ENCODE measurements at places on chromosomes 13 and 19.

- no peak for ATAC-seq
Measured at GRCh38 chr19:51242881-51243630, 7.8 kb upstream of the SIGLECL1 start.

GRCh38 chr13:102856557-102856956 is 10.7 kb downstream of the ERCC5 start:
- no peak for ATAC-seq

DNA sequence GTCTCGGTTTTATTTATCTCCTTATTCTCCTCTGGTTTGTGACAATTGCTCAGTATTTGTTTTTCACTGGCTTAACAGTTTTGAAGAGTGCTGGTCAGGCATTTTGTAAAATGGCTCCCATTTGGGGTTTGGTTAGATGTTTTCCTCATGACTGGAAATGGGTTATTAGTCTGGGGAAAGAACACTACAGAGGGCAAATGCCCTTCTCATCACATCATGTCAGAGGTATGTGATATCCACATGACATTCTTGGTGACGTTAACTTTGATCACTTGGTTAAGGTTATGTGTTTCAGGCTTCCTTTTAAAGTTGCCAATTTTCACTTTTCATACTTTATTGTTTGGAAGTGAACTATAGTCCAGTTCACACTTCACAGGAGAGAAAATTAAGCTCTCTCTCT is 74.8 kb upstream of the KLHL1 start:
- ATAC-seq, result no peak

DNA sequence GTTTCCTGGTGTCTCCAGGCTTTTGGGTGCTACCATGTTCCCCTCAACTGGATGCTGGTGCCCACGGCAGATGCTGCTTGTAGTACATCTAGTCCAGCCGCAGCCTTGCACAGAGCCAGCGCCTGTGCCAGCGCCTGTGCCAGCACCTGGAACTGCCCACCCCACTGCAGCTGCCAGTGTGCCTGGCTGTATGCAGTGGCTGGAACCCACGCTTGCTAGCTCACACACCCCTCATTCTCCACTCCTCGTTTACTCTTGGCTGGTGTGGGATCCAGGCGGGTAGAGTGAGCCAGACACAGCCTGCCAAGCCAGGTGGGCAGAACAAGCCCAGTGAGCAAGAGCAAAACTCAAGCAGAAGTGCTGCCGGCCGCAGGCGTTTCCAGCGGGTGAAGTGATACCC is 428.6 kb downstream of the SLITRK1 start:
- ATAC-seq, result no peak

- no peak for ATAC-seq
Measured at GRCh38 chr13:46605825-46606554, 53.0 kb downstream of the LRCH1 start.

DNA sequence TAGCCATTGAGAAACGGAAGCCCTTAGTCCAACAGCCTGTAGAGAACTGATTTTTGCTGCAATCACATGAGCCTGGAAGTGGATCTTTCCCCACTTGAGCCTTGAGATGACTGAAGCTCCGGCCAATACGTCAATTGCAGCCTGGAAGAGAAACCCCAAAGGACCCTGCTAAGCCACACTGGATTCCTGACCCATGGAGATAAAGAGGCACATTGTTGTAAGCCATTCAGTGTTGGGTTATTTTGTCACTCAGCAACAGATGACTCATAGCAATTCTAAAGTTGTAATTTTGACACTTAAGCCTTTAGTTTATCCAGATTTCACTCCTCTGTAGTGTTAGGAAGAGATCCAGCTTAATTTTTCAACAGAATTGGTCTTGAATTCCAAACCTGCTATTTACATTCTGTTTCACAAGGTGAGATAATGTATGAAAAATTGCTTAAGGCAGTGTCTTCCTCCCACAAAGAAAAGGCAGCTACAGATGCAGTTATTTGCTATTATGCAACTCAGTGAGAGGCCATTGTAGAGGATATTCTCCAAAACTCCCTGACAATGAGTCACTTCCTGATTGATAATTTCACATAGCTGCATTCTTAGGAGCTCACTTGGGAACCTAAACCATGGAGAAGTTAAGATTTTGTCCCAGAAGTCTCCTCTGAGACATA is 59.4 kb upstream of the TSHZ3 start:
- ATAC-seq, result no peak

GRCh38 chr13:47100214-47100853 is 203.5 kb upstream of the HTR2A start:
- ATAC-seq, result no peak

GRCh38 chr13:85288698-85289097 is 510.5 kb downstream of the SLITRK6 start:
- ATAC-seq, result no peak

DNA sequence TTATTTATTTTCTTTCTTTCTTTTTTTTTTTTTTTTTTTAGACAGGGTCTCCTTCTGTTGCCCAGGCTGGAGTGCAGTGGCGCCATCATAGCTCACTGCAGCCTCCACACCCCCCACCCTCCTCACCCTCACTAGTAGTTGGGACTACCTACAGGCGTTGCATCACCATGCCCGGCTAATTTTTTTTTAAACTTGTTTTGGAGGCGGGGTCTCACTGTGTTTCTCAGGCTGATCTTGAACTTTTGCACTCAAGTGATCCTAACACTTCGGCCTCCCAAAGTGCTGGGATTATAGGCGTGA is 33.6 kb downstream of the GJA3 start:
- ATAC-seq, result no peak

- peak; percentile 59 for ATAC-seq
Measured at GRCh38 chr19:10454267-10454666, 33.9 kb downstream of the PDE4A start.

- ATAC-seq, result no peak
Measured at GRCh38 chr19:29566496-29567054, 39.5 kb upstream of the POP4 start.

DNA sequence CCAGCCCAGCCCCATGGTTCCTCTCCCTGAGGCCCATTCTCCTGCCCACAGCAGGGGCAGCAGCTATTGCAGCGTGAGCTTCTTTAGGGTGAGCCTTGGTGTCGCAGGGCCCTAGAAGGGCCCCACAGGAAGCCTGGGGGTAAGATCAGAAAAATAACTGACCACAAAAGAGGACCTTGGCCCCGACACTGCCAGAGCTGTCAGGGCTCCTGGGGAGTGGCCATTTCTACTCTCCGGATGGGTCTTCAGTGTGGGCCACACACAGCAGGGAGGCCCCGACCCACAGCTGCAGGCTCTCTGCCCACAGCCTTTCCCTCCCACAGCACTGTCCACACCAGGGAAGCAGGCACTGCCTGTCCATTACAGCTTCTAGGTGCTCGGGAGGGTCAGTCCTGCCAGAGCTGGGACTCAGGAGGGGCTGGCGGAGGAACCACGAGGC is 3.5 kb upstream of the SIGLEC8 start:
- no peak for ATAC-seq

DNA sequence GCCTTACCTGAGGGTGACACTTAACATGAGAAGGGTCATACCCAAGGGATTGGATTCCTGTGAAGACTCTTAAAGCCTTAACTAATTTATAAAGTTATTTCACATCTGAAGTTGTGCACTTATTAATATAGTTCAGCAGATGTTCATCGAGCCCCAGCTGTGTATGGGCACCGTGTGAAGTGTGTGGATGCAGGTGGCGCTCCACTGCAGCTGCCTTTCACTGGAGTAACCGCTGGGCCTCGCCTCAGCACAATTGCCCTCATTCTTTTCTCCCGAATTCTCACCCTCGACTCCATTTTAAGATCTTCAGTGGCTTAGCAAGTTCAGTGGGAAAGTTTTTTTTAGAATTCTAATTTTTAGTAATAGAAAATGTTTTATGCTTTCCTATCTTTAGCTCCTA is 66.2 kb downstream of the DPY19L3 start:
- no peak for ATAC-seq

GRCh38 chr13:100751826-100752225 is 77.2 kb upstream of the TMTC4 start:
- peak; percentile 56 for ATAC-seq

DNA sequence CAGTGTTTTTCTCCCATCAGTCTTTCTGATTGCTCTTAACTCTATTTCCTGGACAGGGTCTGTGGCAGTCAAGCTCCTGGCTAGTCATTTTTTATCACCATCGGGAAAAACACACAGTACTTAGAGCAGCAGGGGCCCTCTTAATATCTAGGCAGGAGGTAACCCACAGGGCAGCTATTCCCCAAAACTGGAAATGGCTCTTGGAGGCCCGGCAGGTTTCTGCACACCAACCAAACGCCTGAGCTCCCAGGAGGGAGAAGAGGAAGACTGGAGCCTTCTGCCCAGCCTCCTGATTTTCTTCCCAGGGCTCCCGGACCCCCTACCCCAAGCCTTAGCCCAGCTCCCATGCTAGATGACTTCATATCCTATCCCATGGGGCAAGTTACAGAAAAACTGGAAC is 49.3 kb upstream of the VSTM2B start:
- ATAC-seq, result no peak

GRCh38 chr13:32121316-32121715 is 89.7 kb downstream of the FRY start:
- no peak for ATAC-seq

- ATAC-seq, result no peak
Measured at GRCh38 chr19:45587873-45588272, 3.3 kb upstream of the OPA3 start.

DNA sequence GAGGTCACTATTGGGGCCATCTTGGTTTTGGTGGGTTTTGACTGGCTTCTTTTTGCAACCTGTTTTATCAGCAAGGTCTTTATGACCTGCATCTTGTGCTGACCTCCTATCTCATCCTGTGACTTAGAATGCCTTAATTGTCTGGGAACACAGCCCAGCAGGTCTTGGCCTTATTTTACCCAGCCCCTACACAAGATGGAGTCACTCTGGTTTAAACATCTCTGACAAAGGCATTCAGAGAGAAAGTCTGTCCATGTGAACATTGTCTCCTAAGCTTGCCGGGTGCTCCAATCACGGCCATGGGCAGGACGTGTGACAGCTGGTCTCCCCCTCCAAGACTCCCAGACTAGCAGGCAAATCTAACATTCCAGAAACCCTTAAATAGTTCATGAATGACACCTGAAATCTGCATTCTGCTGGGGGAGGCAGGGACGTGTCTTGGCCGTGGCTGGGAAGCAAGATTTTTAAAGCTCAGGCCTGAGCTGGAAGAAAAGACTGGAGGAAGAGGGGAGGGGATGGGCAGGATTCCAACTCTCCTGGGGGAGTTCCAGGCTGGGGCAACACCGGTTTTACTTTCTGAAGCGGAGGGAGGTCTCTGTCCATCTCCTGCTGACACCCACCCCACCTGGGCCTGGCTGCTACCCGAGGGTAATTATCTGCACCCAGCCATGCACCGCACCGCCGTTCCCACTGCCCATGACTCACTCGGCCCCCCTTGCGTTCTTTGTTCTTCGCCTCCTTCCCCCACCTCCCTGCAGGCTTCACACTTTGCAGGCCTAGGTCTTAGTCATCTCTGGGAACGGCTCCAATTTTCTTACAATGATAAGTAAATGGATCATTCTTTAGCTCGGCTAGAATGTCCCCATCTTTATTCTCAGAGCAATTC is 11.6 kb upstream of the OR1M1 start:
- peak; percentile 96 for ATAC-seq

GRCh38 chr19:17909003-17909732 is 23.6 kb upstream of the CCDC124 start:
- no peak for ATAC-seq

DNA sequence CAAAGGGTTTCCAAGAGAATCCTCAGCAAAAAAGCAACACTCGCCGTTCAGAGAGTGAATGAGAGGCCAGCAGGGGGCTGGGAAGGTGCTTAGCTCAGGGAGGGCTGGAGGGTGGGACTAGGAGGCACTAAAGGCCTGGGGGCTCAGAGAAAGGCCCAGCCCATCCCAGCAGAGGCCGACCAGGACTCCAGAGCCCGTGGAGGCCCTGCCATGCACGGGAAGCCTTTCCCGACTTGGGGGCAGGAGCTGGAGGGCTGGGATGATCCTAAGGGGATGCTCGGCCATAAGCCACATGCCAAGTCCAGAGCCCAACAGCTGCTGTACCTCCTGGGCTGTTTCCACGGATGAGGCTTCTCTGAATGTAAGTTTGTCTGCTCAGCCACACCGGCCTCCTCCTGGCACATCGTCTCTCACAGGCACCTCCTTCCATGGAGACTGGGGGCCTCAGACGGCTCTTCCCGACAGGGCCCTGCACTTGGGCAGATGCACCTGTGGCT is 19.5 kb downstream of the RASA3 start:
- ATAC-seq, result no peak

DNA sequence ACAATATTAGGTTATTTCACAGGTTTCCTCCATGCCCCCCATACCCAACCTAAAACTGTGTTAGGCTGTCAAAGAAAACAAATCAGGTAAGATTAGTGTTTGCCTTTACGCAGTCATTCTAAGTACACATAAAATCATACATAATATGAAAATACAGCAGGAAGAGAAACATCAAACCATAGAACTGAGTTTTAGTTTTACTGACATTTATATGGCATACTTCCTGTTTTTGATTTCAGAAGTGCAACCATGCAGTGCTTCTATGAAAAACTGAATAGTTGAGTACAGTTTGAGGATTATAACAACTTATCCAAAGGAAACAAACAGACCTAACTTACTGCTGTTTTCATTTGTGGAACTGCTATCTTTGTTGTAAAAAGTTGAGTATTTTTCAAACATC is 91.3 kb downstream of the KCNRG start:
- ATAC-seq, result no peak

GRCh38 chr19:3346677-3347353 is 19.6 kb upstream of the NFIC start:
- no peak for ATAC-seq

- ATAC-seq, result no peak
Measured at GRCh38 chr13:98549006-98549727, 27.7 kb downstream of the STK24 start.

GRCh38 chr13:50927701-50928100 is 18.1 kb downstream of the RNASEH2B start:
- ATAC-seq, result no peak

DNA sequence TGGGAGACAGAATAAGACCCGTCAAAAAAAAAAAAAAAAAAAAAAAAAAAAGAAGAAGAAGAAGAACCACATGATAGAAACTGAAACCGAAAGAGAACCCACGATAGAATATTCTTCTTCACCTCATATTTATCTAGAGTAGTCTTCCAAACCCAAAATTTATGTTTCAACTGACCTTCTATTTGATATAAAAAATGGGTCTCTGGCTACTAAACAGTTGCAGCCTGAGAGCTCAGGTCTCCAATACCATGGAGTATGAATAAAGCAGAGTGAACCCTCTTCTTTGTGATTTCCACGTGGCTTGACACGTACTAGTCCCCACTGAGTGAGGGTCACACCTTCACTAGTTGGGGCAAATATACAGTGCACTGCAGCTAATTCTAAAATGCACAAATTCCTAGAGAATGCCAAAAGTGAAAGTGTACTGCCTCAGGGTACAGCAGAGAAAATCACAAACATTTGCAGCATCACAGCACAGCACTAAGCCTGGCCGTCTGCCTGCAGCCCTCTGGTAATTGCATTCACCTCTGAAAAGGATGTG is 30.8 kb upstream of the RFC3 start:
- ATAC-seq, result peak; percentile 89

DNA sequence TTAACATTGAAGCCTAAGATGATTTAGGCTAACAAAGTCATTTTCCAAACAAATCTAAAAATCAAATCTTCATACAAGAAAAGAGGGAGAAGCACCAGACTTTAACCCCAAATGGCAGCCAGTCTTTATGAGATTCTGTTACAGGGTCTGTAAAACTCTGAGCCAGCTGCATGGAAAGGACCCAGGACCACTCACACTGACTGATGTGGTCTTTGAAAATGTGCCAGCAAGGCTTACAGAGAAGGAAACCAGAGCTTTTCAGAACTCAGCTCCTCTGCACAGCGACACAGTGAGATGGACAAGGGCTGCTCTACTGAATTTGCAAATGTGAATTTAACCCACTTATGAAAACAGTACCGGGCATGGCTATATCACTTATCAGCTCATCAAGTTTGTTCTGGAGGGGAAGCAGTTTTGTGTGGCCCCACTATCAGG is 98.8 kb upstream of the SERP2 start:
- peak; percentile 12 for ATAC-seq
